ENCODE measurements at places on chromosomes 16 and 17.

DNA sequence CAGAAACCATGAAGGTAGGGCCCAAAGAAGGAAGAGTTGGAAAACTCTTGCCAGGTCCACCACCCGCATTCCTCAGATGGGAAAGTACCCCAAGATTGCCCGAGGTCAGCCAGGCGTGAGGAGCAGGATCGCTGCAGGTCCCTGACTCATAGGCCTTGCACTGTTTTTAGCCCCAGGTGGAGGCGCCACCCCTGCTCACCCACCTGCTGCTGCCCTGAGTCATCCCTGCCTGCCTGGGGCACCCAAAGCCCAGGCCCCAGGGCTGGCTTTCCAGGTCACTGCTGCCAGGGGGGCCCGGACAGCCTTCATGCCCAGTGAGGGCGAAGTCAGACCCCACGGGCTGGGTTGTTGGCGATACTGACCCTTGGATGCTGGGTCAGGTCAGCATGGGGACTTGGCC is 100.9 kb downstream of the AMFR start:
- DNase-seq, result no peak

GRCh38 chr16:3038896-3039295 is 2.2 kb upstream of the BICDL2 start:
- no peak for DNase-seq

GRCh38 chr16:278863-279366 is 1.5 kb upstream of the ARHGDIG start:
- no peak for DNase-seq

- no peak for DNase-seq
Observed at GRCh38 chr17:54983260-54983659, 14.7 kb downstream of the STXBP4 start.

- no peak for DNase-seq
Observed at GRCh38 chr16:30122604-30123160, 338 bp downstream of the MAPK3 start.

DNA sequence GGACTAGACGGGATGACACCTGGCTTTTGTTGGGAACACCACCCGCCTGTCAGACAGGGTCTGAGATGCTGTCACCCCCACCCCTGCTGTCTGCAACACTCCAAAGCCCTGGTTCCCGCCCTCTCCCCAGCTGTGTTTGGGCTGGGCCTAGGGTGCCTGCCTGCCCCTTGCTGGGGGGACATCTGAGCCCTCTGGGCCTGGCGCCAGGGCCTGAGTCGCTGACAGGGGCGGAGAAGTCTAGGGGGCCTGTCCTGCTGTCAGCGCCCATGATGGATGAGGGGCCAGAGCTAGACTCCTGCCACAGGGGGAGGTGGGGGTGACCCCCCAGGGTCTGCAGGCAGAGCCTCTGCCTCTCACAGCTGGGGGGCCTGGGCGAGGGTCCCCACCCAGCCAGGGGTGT is 7.6 kb upstream of the PKMYT1 start:
- DNase-seq, result no peak

DNA sequence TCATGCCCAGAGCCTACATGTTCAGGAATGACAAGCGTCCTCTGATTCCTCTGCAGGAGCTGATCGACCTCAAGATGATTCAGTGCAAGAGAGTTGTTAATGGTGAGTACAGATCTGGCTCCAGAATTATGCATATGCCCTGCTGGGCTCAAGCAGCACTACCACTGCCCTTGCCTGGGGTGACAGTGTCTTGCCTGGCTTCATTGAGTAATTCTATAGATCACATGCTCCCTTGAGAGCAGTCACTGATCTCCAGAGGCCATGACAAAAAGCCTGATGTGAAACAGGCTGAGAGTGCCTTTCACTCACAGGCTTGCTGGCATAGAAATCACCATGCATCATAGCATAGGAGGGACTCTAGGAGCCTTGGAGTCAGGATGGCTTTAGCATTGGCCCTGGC is 26.4 kb downstream of the DUS2 start:
- no peak for DNase-seq

DNA sequence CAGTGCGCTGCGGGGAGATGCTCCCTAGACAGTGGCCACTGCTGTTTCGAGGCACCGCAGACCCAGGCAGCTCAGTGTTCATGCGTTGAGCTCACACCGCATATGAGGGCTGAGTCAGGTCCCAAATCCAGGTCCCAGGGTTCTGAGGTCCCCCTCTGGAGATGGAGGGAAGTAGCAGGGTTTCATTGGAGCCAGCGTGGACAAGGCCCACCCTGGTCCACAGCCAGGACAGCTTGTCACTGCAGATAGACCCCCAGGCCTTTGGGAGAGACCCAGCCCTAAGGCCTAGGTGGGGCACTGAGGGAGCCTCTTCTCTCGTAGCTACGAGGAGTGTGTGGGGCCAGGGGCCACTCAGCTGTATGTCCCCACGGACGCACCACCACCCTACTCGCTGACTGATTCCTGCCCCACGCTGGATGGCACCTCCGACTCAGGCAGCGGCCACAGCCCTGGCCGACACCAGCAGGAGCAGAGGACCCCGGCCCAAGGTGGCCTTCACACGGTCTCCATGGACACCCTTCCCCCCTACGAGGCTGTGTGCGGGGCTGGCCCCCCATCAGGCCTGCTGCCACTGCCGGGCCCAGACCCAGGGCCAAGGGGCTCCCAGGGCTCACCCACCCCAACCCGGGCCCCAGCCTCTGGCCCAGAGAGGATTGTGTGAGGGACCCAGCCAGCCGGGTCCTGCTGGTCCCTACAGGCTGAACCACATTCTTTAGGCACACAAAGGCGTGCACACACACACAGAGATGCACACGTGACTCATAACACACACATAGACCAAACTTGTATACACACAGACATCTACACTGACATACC is 53.4 kb downstream of the BEAN1 start:
- DNase-seq, result no peak

GRCh38 chr17:51435171-51435552 is 174.8 kb downstream of the UTP18 start:
- no peak for DNase-seq

DNA sequence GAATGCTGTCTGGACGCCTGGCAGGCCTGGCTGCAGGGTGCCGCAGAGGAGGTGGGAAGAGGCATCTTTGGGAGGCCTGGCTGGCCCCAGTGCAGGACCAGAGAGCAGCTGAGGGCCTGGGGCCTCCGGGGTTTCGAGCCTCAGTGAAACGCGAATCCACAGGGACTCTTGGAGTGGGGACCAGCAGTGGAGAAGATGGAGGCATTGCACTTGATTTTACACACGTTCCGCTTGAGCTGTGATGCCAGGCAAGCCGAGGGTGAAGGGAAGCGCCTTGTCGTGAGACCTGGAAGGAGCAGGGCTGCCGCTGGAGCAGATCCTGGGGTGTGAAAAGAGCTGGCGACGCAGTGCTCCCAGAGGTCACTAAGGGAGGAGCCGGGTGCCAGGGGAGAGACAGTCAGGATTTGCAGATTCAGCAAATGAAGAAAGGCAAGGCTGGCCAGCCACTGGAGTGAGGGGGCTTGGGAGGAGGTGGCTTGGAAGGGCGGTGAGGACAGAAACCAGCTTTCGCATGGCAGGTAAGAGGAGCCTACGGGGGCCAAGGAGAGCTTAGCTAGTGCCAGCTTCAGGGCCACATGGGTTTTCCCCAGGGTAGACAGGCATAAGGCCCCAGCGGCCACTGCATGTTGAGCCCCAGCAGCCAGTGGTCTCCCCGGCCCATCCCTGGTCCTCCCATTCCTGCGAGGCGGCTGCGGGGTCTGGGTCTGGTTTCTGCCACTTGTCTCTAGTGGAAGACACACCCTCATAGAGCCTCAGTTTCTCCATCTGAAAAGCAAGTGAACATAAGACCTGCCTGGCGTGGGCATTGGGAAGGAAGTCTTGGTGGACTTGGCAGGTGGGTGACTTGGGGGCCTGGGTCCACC is 175.2 kb upstream of the CHMP6 start:
- DNase-seq, result no peak

GRCh38 chr17:8557176-8557806 is 73.2 kb downstream of the MYH10 start:
- no peak for DNase-seq

GRCh38 chr17:82062984-82063368 is 2.6 kb downstream of the DUS1L start:
- DNase-seq, result no peak

DNA sequence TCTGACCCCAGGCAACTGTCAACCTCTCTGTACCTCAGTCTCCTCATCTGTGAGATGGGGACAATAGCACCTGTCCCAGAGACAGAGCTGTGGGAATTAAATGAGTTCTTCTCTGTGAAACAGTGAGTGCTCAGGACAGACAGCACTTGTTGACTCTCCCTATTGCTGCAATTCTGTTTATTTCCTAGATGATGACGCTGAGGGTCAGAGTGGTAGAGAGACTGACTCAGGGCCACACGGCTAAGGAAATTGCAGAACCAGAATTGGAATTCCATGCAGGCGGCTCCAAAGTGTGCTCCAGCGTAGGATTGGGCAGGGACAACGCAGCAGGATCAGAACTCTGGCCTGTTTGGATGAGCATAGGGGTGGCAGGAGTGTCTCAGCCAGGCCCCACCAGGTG is 302.2 kb downstream of the C16orf95 start:
- no peak for DNase-seq
